ENCODE measurements at places on chromosomes 2 and 18.

DNA sequence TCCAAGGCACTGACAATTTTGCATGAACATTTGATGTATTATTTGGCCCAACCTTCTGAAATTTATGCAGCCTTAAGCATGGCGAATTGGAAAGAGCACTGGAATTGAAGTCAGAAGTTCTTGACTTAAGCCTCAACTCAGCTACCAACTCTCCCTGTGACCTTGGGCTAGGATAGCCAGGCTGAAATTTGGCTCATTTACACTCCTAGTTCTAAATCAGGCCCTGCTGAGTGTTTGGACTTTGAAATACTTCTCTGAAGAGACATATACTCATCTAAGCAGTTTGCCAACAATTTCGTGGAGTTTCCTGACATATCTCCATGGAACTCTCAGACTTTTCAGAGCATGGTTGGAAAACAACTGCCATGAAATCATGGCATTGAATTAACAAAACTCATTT lies 489.6 kb upstream of the PIK3C3 start:
- no peak for DNase-seq

GRCh38 chr2:198231562-198231961 lies 427.2 kb downstream of the PLCL1 start:
- DNase-seq = no peak

- DNase-seq = no peak
These were observed 707.4 kb upstream of the CDH2 start for GRCh38 chr18:28884304-28884703.

DNA sequence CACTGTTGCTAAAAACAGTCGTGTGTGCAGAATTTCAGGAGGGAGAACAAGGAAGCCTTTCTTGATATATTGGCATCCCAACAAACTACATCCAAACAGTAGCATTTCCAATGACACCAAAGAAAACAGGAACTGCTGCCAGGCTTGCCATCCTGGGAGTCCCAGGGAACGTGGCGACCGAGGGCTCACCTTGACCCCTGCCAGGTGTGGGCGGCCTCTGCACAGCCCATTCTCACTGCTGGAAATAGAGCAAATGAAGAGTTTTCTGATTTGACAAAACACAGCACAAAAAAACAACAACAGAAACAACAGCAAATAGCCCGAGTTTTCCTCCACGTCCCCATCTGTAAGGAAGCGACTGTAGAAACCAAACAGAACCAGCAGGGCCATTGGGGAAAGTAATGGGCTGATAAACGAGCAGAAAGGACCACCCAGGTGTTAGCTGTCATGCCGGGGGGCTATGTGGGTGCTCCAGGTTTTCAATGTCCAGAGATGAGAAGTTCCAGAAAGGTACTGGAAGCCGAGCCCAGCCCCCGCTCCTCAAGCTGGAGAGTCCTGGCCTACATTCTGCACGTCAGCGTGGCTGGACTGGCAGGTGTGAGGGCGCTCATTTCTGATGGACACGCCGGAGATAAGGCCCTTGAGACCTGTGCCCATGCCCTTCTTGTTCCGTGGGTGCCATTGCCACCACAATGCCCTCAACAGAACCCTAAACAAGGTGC lies 80.8 kb downstream of the TWIST2 start:
- no peak for DNase-seq

DNA sequence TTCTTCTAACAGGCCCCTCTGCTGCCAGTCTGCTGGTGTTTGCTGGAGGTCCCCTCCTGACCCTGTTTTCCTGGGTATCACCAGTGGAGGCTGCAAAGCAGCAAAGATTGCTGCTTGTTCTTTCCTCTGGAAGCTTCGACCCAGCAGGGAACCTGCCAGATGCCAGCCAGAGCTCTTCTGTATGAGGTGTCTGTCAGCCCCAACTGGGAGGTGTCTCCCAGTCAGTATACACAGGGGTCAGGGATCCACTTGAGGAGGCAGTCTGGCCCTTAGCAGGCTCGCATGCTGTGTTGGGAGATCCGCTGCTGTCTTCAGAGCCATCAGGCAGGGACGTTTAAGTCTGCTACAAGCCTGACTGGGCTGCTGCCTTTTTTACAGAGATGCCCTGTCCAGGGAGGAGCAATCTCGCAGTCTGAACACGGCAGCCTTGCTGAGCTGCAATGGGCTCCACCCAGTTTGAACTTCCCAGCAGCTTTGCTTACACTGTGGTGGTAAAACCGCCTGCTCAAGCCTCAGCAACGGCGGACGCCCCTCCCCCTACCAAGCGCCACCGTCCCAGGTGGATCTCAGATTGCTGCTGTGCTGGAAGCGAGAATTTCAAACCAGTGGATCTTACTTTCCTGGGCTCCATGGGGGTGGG lies 29.9 kb downstream of the CHCHD5 start:
- DNase-seq = no peak

GRCh38 chr2:160242893-160243564 lies 43.0 kb upstream of the ITGB6 start:
- DNase-seq = no peak

Data from stimulated activated CD4-positive, alpha-beta T cell treated with anti-CD3 and anti-CD28 coated beads, Interleukin-1b, Interleukin-23, amount 100 ng/mL, for 1 hour (primary cell).